Cortex of kidney (tissue), 1 donor: ENCODE measurements at places on chromosomes 2 and 18.

- DNase-seq: no peak
Measured at GRCh38 chr2:144078802-144079724, 440.9 kb downstream of the ZEB2 start.

DNA sequence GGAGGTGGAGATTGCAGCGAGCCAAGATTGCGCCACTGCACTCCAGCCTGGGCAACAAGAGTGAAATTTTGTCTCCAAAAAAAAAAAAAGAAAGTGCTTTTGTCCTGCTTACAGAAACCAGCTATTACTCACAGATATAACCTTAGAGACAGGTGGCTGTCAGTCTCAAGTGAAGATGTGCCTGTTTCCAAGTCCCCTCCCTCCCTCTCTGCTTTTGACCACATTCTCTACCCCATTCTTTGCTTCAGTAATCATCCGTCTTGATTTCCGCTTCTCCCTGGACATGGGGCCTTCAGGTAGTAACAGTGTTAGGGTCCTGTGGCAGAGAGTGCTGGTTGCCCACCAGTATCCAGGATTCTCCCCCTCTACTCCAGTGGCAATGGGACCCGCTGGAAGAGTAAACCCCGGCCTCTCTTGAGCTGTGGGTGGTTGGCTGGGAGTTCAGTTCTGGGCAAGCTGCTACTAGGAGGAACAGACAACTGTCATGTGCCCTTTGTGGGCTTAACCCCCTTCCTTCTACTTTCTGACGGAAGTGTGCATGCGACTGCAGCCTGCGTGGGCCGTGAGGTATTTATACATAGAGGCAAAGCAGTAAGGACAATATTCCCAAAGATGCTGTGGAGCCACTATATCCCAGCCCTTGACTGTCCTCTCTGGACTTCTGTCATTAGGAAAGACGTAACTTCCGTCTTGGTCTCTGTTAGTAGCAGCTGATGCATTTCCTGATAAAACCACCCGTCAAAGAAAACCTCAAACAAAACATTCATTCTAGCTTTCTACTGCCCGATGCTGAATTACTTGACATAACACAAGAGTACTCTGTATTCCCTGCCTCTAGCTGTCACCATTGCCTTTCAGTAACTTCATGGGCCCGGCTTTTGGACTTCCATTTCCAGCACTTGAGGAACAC lies 17.8 kb downstream of the PDCL3 start:
- DNase-seq: no peak

- no peak for DNase-seq
Measured at GRCh38 chr2:85009019-85009618, 38.2 kb downstream of the KCMF1 start.

- no peak for DNase-seq
Measured at GRCh38 chr2:151138507-151138906, 123.2 kb downstream of the RBM43 start.

DNA sequence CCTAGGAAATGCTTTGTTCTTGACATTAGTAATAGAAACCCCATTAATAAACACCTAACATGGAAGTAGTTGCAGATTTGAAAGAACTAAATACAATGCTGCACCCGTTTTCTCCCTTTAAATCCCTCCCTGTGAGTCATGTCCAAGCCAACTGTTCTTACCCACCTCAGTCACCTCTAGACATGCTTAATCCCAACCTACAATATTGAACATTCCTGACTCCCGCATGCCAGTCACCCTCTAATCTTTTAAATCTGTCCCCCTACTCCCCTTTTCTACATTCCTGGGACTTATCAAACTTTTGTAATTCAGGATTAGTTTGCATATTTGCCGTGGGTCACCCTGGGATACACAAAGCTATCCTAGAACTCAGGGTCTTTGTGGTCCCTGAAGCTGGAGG lies 374.6 kb downstream of the IRS1 start:
- DNase-seq: no peak

DNA sequence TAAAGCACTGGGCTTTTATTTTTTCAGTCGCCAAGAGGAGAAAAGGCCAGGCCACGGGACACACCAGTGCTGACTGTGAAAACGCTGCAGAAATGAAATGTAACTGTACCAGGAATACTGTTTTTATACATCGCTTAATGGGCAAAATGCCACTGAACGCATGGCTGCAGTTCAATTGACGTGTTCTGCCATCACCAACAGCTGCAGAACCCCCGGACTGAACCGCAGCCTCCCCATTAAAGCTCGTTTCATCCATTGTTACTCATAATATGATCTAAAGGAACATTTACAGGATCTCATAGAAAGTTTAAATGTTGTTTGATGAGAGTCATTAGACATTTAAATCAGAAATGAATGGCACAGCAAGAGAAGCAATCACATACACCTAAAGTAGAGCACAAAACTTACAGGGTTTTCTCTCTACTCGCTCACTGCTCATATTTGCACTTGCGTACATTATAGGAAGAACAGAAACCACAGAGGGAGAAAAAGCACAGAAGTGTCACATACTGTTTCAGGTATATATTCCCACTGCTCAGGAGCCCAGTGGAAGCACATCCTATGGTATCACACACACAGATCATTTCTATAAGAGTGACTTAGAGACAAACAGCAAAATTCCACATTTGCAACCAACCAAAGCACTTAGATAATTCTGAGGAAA lies 35.3 kb downstream of the TCF4 start:
- no peak for DNase-seq
